GM12891 (cell line): ENCODE measurements at places on chromosomes 1 and 21.
A peak's percentile ranks its signal among the peaks of the same experiment; 100 is the strongest.

GRCh38 chr1:115560027-115560426, 81.7 kb upstream of the VANGL1 start:
- no peak for DNase-seq

GRCh38 chr1:57258557-57259325, 165.1 kb downstream of the DAB1 start:
- DNase-seq = no peak

- no peak for DNase-seq
Measured at GRCh38 chr1:49358036-49358435, 581.3 kb upstream of the BEND5 start.

- DNase-seq = no peak
Measured at GRCh38 chr1:94579876-94580294, 38.3 kb upstream of the F3 start.

- no peak for DNase-seq
Measured at GRCh38 chr1:59485171-59485570, 188.3 kb downstream of the FGGY start.

- no peak for DNase-seq
Measured at GRCh38 chr1:178494569-178494971, 2.2 kb downstream of the CLEC20A start.

- no peak for DNase-seq
Measured at GRCh38 chr1:158059984-158060383, 66.5 kb downstream of the KIRREL1 start.

- DNase-seq = no peak
Measured at GRCh38 chr1:45545553-45546310, 4.9 kb upstream of the AKR1A1 start.

DNA sequence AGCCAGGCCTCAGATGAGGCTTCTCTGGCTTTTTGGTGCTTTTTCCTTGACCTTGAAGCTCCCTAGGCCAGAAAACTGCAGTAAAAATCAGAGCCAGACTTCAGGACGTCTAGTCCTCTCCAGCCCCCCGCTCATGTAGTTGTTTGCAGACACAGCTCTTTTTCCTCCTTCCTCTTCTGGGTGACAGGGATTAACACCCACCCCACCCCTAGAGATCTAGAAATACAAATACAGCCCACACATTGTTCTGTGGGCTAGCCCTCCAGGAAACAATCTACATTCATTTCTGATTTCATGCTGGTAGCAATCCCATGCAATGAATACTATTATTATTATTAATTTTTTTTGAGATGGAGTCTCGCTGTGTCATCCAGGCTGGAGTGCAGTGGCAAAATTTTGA, 9.9 kb upstream of the CLSTN1 start:
- no peak for DNase-seq

DNA sequence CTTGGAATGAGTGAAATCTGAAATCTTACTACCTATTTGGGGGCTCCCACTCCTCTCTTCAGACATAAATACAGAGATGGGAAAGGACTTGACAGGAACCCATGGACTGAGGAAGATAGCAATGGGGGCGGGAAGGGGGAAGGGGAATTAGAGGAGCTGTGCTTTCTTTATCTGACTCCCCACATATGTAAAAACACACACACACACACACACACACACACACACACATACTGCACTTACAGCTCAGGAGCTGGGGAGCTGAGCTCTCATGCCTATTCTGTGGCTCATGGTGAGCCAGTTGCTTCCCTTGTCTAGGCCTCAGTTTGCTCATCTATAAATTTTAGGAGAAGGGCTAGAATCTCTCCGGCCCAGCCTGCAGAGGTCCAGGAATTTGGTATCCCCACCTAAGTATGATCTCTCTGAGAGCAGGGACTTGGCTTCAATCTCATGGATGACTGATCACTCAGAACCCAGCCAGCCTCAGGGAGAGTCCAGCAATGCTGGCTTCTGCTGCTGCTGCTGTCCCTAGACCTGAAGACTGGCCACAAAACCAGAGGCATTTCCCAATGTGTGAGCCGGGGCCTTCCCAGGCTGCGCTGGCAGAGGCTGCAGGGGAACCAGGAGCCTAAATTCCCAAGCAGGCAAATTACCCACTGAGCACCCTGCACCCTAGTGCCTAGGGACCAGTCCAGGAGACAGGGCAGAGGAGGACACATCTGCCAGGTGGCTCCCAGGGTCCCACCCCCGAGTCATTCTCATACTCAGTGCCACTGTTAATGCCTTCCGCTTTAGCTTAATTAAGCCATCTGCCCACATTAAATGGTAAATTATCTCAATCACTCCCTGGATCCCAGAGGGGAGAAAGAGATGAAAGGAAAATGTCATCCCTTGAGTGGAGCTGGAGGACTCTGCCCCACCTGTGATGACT, 57.5 kb upstream of the RBM15 start:
- no peak for DNase-seq

DNA sequence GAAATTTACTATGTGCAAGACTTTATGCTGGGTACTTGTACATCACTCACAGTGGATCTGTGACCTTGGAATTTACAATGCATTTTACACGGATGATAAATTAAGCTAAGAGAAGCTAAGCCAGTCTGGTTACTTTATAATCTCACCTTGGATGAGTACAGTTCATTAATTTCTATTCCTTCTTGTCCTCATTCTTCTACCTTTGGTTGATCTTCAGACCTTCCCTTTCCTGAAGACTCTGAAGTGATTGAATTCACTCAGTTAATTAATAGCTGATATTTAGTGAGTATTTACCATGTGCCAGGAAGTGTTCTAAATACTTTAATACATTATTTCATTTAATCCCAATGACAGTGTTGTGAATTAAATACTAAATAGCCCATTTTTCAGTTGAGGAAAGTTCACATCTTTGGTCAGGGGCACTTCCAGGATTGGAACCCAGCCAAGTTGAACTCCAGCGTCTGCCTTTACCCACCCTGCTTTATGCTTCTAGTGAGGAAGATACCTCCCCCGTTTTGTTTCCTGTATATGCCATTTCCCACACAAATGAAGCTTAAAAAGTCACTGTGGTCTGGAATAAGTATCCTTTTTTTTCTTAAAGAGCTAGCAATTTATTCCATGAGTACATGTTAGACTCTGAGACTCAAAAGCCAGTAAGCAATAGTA, 146.6 kb downstream of the TLR5 start:
- DNase-seq = no peak

GRCh38 chr1:1206966-1207531, 657 bp upstream of the TNFRSF18 start:
- no peak for DNase-seq

GRCh38 chr1:154846565-154847442, 23.3 kb downstream of the KCNN3 start:
- DNase-seq = no peak

GRCh38 chr1:232034556-232034955, 408.0 kb downstream of the DISC1 start:
- no peak for DNase-seq

- peak; percentile 63 for DNase-seq
Measured at GRCh38 chr1:229625071-229625914, 629 bp downstream of the TAF5L start.

DNA sequence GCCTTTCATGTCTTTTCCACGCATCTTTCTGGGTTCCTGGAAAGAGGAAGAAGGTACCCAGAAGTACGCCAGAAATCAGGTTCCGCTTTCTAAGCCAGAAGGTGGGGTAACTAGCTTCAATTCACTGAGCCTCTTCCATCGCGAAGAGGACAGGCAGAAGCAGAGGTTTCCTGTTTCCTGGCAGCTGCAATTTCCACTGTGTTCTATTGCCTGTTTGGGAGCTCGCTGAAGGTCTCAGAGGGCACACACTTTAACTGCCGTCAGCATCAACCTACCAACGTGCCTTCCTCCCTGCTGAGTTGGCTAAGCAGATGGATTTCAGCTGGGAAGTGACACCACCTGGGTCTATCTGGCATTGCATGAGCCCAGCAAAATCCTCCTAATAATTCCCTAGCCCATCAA, 10.0 kb downstream of the NCF2 start:
- peak; percentile 40 for DNase-seq

DNA sequence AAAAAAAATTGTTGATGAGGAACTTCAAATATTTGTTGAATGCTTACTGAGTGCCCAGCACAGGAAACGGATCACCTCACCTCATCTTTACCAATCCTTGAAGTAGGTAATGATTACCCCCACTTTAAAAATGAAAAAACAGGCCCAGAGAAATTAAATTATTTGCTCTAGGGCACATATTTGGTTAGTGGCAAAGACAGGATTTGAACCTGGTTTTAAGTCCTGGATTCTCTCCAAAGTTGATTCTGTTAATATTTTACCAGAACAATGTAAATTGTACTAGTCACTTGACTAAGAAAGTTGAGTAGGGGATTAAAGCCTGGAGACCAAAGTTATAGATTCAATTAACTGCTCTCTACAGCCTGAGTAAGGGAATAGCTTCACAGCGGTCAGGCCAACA, 97.9 kb downstream of the GIPC2 start:
- DNase-seq = no peak

DNA sequence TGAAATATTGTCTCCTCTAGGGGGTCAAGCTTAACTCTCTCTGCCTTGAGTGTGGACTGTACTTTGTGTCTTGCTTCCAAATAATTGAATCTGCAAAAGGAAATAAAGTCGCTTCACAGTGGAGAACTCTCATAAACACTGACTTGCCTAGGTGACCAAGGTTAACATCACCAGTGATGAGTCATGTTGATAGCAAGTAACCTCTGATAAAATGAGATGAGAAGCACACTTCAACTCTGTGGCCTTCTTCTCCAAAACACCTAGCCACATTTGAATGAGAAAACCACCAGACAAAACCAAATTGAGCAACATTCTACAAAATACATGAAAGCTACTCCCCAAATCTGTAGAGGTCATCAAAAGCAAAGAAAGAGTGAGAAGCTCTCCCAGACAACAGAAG, 37.6 kb downstream of the PDE4B start:
- DNase-seq = no peak

- DNase-seq = peak; percentile 42
Measured at GRCh38 chr1:174157157-174157806, 2.0 kb upstream of the RABGAP1L start.

DNA sequence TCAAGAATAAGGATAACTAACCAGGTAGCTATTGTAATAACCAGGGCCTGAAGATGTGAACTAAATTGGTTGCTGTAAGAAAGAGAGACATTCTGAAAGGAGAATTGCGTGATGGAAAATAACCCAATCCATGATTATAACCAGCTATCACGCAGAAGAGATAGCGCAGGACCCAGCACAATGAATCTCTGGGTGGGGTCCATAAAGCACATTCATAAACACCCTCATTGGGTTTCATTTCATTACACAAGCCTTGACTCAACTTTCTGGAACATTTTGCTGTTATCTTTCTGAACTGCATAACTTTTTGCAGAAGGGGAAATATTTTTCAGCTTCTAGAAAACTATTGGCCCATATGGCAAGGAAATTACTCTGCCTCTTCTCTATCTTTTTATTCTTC, 45.3 kb upstream of the CDC7 start:
- DNase-seq = no peak

DNA sequence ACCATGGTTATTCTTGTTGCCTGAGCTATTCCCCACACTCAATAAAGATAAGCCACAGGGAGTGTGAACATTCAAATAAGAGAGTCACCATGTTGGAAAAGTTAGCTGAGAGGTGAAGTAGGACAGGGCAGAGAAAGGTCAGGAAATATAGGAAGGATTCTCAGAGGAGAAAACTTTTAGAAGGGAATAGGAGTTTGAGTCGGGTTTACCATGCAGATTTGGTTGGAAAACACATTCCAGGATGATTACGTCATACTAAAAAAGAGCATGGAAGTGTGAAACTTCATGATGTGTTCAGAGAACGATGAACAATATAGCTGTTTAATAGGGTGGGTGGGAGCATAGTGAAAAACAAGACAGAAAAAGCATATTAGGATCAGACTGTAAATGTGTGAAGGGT, 1125.3 kb upstream of the ADGRL2 start:
- DNase-seq = no peak
